Ascending aorta (tissue), 2 donors: ENCODE measurements at places on chromosomes 2 and 18.

DNA sequence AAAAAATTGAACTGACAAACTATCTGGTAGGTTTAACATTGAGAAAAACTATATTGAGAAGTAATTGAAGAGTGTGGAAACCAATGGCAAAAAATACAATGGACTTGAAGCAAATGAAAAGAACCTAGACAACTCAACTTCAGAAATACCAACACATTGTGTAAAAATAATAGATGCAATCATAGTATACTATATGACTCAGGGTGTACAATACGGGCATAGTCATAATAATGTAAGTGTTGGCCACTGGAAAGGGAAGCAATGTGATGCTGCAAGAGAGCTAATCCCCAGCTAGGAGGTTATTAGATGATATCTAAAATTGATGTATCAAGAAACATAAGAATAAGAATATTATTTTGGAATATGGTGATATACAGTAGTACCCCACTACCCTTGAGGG, 45.3 kb downstream of the SMAD7 start:
- no peak for DNase-seq

DNA sequence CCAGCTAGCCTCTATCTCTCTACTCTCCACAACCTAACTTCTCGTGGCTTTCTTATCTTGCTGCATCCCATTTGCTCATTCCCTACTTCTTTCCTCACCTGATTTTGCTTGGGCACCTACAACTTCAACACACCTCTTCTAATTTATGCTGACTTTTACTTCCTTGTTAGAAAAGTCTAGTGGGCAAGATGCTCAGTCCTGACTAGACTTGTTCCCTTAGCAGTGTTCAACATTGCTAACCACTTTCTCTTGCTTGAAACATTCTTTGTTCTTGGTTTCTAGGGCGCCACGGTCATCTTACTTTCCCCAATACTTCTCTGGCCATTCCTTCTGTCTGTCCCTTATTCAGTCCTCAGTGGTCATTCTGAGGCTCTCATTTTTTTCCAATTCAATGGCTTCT, 454.7 kb upstream of the CWC22 start:
- no peak for DNase-seq

DNA sequence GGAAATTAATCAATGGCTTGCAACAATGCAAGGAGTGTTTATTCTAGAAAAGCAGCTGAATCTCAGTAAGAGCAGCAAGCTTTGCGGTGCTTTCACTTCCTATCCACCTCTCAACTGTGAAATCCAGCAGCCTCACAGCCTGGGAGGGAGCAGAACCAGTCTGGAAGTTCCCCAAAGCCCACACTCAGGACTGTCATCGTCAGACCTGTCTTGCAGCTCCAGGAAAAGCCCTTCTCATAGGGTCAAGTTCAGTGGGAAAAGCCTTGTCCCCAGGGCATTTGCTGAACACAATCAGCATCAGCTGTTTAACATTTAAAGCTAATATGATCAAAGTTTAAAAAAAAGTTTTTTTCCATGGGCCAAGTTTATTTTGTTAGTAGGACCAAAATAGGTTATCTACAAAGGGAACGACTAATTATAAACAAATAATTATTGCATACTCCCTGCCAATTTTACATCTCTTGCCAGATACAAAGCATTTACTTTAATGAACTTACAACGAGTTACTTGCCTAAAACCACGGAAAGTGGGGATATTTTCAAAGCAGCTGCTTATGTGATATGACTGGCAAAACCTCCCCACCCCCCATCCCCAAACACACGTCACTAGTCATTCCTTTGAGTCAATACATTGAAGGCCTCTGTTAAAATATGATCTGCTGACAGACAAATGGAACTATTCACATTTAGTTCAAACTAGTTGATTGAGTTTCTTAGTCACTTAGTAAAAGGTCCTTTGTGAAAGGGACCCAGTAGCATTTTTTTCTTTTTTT, 36.8 kb downstream of the PARD6G start:
- no peak for DNase-seq

DNA sequence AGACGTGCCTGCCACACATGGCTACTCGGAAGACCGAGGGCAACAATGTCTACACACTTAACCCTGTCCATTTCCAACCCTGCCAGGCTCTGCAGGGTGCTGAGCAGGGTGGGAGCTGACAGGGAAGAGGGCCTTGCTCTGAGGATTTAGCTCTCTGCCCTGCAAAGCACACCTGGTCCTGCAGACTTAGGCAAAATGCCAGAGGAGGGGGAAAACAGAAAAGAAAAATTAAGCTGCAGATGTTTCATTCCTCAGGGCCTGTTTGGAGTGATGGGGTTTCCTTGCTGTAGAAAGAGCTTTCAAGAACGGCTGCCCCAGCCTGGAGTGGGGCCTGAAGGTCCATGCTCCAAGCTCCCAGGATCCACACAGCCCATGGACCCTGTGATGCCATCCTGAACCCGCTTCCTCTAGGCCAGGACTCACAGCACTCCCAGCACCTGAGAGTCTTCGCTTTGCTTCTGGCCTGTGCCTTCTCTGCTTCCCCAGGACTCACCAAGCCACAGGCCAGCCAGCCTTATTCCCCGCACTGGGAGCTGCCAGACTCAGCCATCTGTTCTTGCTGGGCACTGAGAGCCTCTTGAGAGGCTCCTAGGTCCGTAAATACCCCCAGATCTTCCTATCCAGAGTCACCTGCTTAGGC, 9.1 kb upstream of the TEX51 start:
- peak; percentile 42 for DNase-seq

DNA sequence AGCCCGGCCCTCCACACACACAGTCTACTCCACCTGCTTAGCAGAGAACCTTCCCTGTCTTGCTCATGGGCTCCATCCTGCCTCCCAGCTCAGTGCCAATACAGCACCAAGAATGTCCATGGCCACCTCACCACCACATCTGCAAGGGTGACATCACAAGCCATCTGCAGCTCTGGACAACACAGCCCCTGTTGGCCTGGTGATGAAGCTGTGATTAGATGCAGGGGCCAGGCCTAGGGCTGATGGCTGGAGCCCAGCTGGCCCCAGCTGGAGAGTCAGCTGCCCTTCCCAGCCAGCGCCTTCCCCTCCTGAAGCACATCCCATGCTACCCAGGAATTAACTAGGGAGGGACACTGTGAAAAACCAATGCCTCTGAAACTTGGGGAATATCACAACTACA, 91.1 kb downstream of the TTC32 start:
- peak; percentile 69 for DNase-seq

GRCh38 chr18:36511791-36512352, 214.4 kb downstream of the FHOD3 start:
- no peak for DNase-seq

DNA sequence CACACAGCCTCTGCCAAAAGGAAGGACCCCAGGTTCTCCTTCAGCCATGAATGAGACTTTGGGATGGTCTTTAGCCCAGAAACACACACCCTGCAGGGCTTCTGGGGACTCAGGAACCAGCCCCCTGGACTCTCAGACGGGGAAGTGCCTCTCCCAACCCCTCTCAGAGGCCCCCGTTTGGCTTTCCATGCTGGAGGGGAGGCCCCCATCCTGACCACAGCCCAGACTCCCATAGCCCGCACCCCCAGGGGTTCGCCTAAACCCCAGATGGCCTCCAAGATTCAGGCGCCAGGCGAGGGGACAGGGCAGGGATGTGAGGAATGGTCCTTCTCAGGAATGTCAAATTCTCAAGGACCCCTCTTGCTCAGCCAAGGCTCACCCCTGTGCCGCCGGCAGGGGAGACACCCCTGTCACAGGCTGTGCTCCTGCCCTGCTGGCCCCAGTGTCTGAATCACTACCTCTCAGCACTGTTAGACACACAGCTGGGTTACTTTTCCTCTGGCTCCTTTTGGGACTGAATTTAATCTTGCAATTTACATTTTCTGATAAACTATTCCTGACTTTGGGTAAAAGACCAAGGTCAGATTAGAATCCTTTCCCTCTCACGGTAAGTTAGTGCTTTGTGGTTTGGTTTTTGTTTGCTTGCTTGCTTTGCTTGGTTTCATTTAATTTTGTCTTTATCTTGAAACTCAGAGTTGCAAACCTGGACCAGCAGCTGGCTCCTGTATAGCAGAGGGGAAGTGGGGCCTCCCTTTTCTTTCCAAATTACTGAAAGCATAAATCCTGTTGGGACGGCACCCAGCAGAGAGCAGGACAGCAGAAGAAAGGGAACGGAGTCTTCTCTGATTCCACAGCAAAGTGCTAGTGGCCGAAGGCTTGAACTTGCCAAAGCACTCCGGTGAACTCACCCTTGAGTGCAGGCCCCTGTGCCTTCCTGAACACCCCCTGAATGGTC, 198.9 kb upstream of the RAB6C start:
- no peak for DNase-seq

GRCh38 chr2:171173087-171173486, 12.4 kb upstream of the TLK1 start:
- DNase-seq: no peak

GRCh38 chr2:180761224-180761623, 219.2 kb upstream of the UBE2E3 start:
- no peak for DNase-seq

- DNase-seq: no peak
Measured at GRCh38 chr2:35294636-35295263, 1060.8 kb upstream of the CRIM1 start.

- DNase-seq: no peak
Measured at GRCh38 chr2:171668183-171668582, 19.1 kb upstream of the DYNC1I2 start.

DNA sequence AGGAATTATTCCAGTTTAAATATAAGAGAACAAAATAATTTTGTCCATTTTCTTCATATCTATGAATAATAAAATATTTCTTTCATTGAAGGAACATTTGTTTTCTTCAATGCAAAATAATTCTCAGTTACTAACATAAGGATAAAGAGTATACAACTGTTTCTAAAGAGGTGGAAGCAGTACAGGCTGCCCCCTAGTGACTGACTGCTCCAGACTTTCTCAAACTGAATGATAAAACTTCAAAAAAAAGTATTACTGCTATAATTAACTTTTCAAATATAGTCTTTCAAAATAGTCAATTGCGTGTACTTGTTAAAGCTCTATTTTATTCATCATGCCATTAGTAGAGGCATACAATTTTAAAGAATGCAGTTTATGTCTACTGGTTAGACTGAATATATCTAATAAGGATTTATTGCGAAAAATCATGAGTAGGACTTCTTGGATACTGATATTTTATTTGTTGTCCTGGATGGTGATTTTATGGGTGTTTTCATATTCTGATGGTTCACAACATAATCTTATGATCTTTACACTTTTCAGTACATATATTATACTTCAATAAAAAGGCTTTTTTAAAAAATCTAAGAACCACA, 100.1 kb downstream of the WDPCP start:
- no peak for DNase-seq

- DNase-seq: no peak
Measured at GRCh38 chr2:184906709-184907108, 308.4 kb downstream of the ZNF804A start.

DNA sequence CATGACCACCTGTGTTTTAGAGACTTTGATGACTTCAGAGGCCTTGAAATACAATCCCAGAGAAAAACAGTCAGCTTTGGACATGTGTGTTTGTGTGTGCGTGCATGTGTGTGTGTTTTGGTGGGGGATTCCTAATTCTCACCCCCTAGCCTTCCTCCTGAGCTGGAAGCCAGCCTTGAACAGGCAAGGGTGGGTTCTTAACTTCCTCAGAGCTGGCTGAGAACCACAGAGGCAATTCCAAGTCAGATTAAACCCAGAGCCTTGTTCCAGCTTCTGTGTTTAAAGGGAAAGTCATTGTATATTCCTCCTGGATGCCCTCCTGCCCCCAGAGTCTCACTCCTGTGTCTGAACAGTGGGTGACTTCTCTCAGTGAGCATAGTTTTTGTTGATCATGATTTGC, 45.2 kb upstream of the MGAT4A start:
- no peak for DNase-seq

DNA sequence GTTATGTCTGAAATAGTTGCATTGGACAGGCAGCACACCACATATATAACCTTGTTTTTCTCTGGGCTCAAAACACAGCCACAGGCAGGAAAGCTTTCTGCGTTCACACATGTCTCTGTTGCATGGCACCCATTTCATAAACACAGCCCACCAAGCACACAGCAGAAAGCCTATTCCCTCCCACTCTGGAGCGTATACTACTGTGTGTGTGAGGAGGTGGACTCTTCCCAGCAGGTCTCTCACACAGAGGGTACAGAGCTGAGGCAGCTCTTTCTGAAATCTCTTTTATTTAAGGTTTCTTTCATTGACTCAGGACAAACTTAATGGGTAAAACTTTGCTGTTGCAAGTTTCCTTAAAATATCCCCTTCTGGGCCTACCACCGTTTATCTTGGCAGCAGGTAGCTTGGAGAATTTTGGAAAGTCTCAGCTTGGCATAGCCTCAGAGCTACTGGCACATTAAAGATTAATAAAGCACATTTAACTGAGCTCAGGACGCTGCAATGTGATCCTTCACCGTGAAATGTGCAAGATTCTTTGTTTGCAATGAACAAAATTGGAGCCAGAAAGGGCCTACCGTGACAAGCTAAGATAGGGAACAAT, 105.1 kb upstream of the NCKAP5 start:
- no peak for DNase-seq

DNA sequence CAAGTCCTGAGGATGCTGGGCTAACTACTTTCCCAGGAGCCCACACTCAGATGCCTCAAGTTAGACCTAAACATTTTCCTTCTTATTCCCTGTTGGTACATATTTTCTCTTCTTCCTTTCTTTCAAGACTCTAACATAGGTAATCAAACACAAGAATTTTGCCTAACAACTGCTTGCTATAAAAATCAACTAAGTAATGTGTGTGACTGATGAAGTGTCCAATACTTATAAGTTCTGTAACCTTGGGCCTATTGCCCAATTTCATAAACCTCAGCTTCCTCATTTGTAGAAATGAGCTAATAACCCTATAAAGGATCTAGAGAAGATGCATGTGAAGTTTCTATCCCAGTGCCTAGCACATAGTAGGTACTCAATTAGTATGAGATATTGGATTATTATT, 31.6 kb upstream of the PIK3C3 start:
- no peak for DNase-seq

- no peak for DNase-seq
Measured at GRCh38 chr2:169528271-169528701, 18.8 kb downstream of the KLHL41 start.

DNA sequence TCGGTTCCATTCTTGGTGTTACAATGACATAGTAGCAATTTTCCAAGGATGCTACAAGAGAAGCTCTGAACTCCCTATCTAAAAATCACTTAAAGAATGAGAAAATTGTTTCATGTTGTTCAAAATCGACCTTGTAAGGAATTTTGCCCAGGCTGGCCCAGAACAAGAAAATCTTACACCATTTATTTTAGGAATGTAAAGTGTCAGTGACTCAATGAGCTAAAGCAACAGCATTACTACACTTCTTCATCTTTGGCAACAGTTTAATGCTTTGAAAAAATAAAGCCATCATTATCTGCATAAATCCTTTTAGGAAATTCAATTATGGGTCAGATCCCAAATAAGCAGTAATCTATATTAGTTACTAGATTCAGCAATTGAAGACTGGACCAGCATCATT, 38.6 kb downstream of the SLC25A12 start:
- DNase-seq: no peak
